ENCODE measurements at places on chromosomes 3 and 15. TPM values are rescaled to one million over a fixed set of nuclear protein-coding genes. Genes with fewer than 3 reads are reported as not detected.
A peak's percentile ranks its signal among the peaks of the same experiment; 100 is the strongest.

DNA sequence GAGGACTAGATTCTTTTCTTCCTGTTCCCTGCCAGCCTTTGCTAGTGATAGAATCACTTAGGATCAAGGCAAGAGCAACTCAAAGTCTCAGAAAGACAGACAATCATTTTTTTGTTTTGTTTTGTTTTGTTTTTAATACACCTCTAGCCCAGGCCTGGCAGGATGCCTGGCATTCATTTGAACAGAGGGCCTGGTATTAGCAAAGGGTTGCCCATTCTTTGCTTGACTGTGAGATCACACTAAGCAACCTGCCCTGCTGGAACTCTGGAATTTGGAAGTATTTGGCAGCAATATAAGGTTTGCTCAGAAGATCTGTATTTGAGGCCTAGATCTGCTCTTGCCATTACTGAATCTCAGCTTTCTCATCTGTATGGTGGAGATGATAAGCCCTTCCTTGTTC lies 21.8 kb upstream of the ATP13A5 start:
- no peaks in the 10 kb centered on the region for H3K36me3 ChIP-seq
- H3K4me3 ChIP-seq = no peak overlapping the region

DNA sequence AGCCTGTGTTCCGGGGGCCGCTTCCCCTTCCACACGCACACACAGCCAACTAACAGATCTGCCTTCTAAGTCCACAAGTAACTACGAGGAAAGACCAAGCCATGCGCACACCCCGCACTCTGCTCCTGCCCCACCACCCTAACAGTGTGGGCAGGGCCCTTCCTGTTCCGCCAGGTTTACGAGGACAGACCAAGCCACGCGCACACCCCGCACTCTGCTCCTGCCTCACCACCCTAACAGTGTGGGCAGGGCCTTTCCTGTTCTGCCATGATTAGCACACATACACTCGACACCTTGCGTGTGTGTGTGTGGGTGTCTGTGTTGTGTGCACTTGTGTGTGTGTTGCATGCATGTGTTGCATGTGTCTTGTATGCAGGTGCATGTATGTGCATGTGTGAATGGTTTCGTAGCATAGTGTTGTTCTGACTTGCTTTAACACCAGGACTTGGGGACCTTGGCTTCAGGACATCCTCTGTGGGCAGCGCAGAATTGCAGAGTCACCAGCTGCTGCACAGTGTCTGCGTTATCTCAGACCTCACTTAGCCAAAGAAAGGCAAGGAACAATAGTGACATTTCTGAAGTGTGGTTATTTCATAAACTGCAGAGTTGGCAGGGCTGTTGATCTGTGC lies 114.4 kb downstream of the CHSY1 start:
- H3K36me3 ChIP-seq = no peaks in the 10 kb centered on the region
- peaks cover 9% of the 10 kb centered on the region for H3K4me1 ChIP-seq
- H3K4me3 ChIP-seq = no peak overlapping the region
- no peaks in the 10 kb centered on the region for H3K27me3 ChIP-seq

GRCh38 chr15:50257332-50257731 lies 8.2 kb downstream of the HDC start:
- H3K36me3 ChIP-seq = no peaks in the 10 kb centered on the region
- H3K4me3 ChIP-seq = no peak overlapping the region
- no peak overlapping the region for H3K27ac ChIP-seq
- H3K27me3 ChIP-seq = peaks cover 24% of the 10 kb centered on the region

- no peak for DNase-seq
- no peaks in the 10 kb centered on the region for H3K4me1 ChIP-seq
- no peak overlapping the region for H3K27ac ChIP-seq
- no peaks in the 10 kb centered on the region for H3K27me3 ChIP-seq
Observed at GRCh38 chr15:81211376-81211775, 14.7 kb downstream of the IL16 start.

DNA sequence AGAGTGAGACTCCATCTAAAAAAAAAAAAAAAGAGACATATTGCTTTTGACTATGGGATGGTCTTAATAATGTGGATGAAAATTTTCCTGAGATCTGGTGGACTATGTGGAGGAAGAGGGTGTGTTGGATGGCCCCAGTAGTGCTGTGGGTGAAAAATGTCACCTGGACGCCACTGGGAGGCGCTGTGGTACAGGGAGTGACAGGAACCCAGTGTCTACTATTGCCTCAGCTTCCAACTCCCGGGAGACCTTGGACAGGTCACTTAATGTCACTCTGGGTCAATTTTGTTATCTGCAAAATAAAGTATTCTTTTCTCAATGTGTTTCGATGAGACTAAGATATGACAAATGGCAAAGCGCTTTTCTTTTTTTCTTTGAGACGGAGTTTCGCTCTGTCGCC lies 27.7 kb upstream of the DCP1A start:
- no peak overlapping the region for H3K27ac ChIP-seq
- H3K27me3 ChIP-seq = peaks cover 9% of the 10 kb centered on the region
- H3K4me1 ChIP-seq = no peaks in the 10 kb centered on the region

- no peaks in the 10 kb centered on the region for H3K36me3 ChIP-seq
- H3K4me3 ChIP-seq = no peak overlapping the region
- peak; percentile 95 for DNase-seq
- H3K27ac ChIP-seq = peak overlapping the region; percentile 56
Observed at GRCh38 chr15:88707771-88708654, 69.2 kb downstream of the ISG20 start.

DNA sequence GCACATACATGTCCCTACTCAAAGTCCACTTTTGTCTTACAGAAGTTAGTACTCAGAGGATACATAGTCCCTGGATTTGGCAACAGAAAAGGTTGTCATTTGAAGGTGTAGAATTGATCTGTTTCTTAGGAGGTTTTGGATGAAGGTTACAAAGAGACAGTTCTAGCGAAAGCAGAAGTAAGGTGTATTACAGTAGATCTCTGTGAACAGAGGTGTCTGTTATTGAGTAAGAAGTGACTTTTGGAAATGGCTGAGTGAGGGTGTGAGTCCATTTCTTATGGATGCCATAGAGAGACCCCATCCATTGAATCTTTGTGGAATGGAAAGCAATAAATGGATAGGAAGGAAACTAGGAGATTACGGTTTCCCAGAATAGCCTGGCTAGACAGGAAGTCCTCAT lies 5.6 kb downstream of the ZNF662 start:
- H3K4me3 ChIP-seq = no peak overlapping the region
- DNase-seq = no peak
- H3K4me1 ChIP-seq = no peaks in the 10 kb centered on the region

DNA sequence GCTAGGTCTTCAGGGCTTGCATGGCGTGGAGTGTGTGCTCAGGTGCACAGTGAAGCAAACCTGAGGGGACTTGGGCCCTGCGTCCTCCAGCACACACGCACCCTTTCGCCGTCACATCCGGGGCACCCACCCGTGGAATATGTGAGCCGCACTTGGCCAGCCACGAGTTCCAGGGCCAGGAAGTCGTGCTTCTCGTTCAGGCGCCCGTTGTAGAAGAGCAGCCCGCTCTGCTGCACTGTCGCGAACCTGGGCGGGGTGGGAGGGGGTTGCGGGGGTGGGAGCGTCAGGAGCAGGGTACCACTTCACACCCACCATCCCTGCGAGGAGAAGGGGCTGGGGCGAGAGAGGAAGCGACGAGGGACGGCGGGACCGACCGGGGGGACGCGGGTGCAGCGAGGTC lies 7.1 kb downstream of the CELSR3 start:
- H3K27me3 ChIP-seq = no peaks in the 10 kb centered on the region
- no peak overlapping the region for H3K27ac ChIP-seq
- DNase-seq = no peak
- no peaks in the 10 kb centered on the region for H3K36me3 ChIP-seq
- peak overlapping the region; percentile 70 for H3K4me3 ChIP-seq

GRCh38 chr3:48238531-48239085 lies 2.3 kb upstream of the ZNF589 start:
- H3K4me3 ChIP-seq = no peak overlapping the region
- peaks cover 6% of the 10 kb centered on the region for H3K27me3 ChIP-seq
- peak; percentile 30 for DNase-seq
- H3K4me1 ChIP-seq = no peaks in the 10 kb centered on the region

DNA sequence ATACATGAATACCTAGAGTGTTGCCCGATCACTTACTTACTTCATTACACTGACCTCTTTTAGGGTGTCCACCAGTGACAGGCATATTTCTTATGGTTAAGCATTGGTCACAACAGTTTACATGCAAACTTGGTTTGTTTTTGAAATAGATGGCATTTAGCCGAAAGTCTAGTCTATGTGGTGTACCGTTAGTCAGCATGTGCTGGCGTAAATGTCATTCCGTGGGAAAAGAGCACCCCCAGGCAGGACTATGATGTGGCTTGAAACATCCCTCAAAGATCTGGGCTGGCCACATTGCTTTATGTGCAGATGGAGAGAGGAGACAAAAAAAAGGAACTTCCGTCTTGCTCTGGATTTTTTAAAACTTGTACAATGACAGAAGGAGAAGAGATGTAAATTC lies 357.0 kb upstream of the ICE2 start:
- peak overlapping the region; percentile 41 for H3K27ac ChIP-seq
- peaks cover 7% of the 10 kb centered on the region for H3K4me1 ChIP-seq
- no peaks in the 10 kb centered on the region for H3K36me3 ChIP-seq
- no peak for DNase-seq
- no peak overlapping the region for H3K4me3 ChIP-seq

- peaks cover 58% of the 10 kb centered on the region for H3K36me3 ChIP-seq
- no peak overlapping the region for H3K27ac ChIP-seq
- peaks cover 21% of the 10 kb centered on the region for H3K4me1 ChIP-seq
- H3K27me3 ChIP-seq = no peaks in the 10 kb centered on the region
- no peak overlapping the region for H3K4me3 ChIP-seq
Observed at GRCh38 chr15:75371901-75372688, 3.7 kb upstream of the MAN2C1 start.

DNA sequence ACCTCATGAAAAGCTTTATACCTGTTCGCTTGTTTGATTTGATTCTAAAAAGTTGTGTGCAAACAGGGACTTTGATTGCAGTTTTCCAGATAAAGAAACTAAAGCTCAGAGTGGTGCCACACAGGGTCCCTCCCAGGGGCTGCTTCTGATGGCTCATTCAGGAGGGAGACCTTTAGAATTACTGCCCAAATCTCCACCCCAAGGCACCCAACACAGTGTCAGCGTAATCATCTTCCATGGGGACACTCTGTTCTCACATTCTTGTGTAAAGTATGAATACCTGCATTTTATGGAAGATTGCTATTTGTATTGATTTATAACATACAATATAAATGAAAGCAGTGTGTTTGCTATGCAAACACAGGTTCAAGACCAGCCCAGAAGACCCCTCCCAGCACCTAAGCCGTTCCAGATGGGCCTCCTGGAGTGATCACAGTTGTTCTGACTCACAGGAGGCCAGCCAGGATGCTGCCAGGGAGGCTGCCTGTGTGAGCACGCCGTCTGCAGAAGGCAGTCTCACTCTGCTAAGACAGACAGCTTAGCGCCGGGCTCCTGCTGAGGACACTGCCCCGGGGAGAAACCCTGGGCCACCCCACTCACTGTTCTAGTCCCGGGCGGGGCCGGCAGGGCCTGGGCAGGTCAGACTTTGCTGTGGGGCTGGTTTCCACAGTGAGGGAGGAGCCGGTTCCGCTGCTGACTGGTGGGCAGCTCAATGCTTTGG lies 185.6 kb downstream of the FAM43A start:
- H3K27me3 ChIP-seq = peaks cover 22% of the 10 kb centered on the region
- peak overlapping the region; percentile 52 for H3K27ac ChIP-seq
- H3K36me3 ChIP-seq = no peaks in the 10 kb centered on the region
- H3K4me1 ChIP-seq = peaks cover 8% of the 10 kb centered on the region
- peak; percentile 94 for DNase-seq

- H3K27me3 ChIP-seq = no peaks in the 10 kb centered on the region
- DNase-seq = no peak
- no peaks in the 10 kb centered on the region for H3K36me3 ChIP-seq
- H3K4me3 ChIP-seq = no peak overlapping the region
- peaks cover 31% of the 10 kb centered on the region for H3K4me1 ChIP-seq
Observed at GRCh38 chr3:99128235-99128634, 226.7 kb upstream of the DCBLD2 start.

GRCh38 chr15:64501396-64501715 lies 41.0 kb downstream of the ZNF609 start:
- no peak for DNase-seq
- H3K27me3 ChIP-seq = no peaks in the 10 kb centered on the region
- H3K36me3 ChIP-seq = peaks cover 13% of the 10 kb centered on the region
- no peak overlapping the region for H3K27ac ChIP-seq

- no peaks in the 10 kb centered on the region for H3K4me1 ChIP-seq
- H3K27ac ChIP-seq = no peak overlapping the region
- H3K36me3 ChIP-seq = no peaks in the 10 kb centered on the region
- DNase-seq = peak; percentile 46
Observed at GRCh38 chr15:98416222-98416855, 232.0 kb upstream of the IGF1R start.

DNA sequence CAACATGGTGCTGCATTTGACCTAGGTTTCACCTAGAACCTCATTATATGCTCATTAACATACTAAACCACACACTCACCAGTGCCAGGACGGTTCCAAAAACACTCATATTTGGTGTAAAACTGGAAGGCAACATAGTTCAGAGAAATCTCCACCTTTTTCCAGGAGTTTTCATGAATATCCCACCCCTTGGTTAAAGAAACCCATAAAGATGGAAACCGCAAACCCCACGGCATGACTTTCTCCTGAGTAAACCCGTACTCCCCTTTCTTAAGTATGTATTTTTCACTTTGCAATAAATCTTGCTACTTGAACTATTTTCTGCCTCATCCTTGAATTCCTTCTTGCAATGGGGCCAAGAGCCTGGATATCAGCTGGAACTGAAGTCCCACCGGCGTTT lies 379.3 kb downstream of the MAGI1 start:
- no peak overlapping the region for H3K4me3 ChIP-seq
- no peaks in the 10 kb centered on the region for H3K27me3 ChIP-seq
- no peak for DNase-seq
- no peaks in the 10 kb centered on the region for H3K36me3 ChIP-seq
- peaks cover under 1% of the 10 kb centered on the region for H3K4me1 ChIP-seq

DNA sequence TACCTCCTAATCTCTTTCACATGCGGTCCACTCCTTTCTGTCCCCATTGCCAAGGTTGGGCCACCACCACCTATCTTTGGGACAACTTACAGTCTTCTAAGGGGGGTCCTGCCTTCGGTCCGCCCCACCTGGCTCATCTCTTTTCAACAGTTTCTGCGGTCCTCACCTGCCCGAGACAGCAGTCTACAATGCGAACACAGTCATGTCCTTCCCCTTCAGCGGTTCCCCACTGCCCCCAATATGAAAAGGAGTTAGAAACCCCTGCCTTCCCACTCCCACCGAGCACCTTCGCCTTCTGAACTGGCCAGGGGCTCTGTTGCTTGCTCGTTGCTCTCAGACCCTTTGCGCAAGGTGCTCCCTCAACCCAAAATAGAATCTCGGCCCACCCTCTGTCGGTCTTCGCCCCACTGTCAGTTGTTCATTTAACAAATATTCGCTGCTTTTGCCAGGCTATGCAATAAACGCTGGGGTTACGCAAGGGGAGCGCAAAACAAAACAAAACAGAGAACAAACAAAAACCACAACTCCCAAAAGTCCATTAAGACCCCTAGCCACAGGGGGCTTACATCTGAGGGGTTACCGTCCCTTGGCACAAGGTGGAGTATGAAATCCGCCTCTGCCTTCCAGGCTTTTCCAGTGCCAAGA lies 611 bp upstream of the FANCI start:
- peaks cover 4% of the 10 kb centered on the region for H3K36me3 ChIP-seq
- DNase-seq = no peak
- peak overlapping the region; percentile 90 for H3K4me3 ChIP-seq

PDIA5 gene
- 54.5 TPM for total RNA-seq

TMEM212 gene
- not detected for total RNA-seq

CAPN3 gene
- total RNA-seq = 1.1 TPM

VGLL3 gene
- 242 TPM for total RNA-seq

ITIH3 gene
- under 0.01 TPM for total RNA-seq

TLNRD1 gene
- 7.1 TPM for total RNA-seq

EXD1 gene
- total RNA-seq = not detected

CHRNB4 gene
- total RNA-seq = not detected

FBXL2 gene
- 23.6 TPM for total RNA-seq

CACNA2D3 gene
- under 0.01 TPM for total RNA-seq

WDR93 gene
- total RNA-seq = 0.36 TPM
